Stimulated activated CD4-positive, alpha-beta T cell treated with anti-CD3 and anti-CD28 coated beads, Interleukin-15, amount 100 ng/mL, for 1 hour (primary cell): ENCODE measurements at places on chromosomes 5 and 9.

- no peak for DNase-seq
These were observed 391.1 kb upstream of the GRAMD2B start for GRCh38 chr5:126031989-126032716.

GRCh38 chr9:130666393-130667119, 2.2 kb downstream of the PRDM12 start:
- DNase-seq: no peak

DNA sequence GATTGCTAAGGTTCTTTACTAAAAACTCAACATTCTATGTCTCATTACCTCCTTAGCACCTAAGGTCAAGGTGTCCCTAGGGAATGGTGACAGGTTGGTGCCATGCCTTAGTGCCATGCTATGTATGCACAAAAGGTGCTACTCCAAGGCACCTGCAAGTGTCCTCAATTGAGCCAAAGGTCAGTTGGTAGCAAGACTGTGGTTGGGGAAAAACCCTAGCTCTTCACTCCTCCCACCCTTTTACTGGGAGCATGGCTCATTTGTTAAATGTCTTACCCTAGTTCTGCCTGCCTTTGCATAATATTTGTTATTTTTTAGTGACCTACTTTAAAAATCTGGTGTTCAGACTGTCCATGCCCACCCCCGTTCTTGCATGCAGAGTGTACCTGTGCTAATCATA, 17.0 kb downstream of the ACO1 start:
- DNase-seq: no peak

- no peak for DNase-seq
These were observed 5.7 kb downstream of the TMEM245 start for GRCh38 chr9:109113892-109114609.

- DNase-seq: no peak
These were observed 93.9 kb downstream of the SNX18 start for GRCh38 chr5:54611290-54611951.

DNA sequence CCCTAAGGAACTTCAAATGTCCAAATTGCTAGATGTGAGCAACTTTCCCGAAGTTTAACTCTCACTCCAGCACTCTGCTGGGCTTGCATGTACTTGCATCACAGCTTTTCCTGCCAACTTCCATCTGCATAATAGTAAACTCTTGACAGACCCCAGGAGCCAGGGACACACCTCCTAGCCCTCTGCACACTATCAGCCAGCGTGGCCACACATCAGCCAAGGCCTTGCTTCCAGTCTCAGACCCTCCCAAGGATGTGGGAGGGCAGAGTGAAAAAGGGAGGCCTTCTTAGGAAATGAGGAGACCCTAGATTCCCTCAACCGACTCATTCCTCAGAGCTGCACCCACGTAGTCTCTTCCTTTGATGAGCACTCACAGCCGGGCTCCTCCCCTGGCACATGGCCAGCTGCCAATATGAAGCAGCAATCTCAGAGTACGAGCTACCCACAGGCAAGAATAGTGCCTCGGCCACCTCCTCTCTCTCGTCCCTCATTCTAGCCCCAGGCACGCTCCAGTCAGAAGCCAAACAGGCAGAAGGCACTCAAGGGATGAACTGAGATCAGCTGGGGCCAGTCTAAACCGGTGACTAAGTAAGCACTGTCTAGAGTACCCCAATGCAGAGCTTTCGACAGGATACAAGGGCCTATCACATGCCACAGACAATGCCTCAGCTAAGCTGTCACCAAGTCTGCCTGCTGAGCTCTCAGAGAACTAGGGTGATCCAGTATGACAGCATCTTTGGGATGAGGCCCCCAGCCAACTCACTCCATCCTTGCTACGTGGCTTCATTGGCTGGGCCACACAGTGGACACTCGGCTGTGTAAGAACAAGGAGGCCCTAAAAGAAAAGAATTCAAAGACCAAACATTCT, 2.3 kb downstream of the P4HA2 start:
- no peak for DNase-seq

GRCh38 chr5:64566310-64566916, 60.6 kb downstream of the RGS7BP start:
- DNase-seq: no peak

DNA sequence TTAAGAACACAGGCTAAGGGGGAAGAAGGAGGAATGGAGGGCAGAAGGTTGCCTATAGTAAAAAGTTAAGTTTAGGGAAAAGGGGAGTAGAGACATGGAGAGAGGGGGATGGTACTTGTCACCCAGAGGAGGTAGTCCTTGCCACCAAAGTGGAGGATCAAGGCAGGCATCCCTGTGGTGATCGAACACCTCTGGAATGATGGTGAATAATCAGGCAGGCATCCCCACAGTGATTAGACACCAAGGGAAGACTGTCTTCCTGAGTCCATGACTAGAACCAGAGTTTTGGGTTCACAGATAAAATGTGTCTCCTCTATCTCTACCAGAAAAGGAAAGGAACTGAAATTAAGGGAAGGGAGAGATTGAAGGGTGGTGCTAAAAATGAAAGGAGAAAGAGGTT, 19.2 kb upstream of the HMGCS1 start:
- DNase-seq: no peak

GRCh38 chr5:69414885-69415583, at the start of gene MARVELD2:
TSS of gene MARVELD2 (plus strand) at chr5:69415116. CDS start at chr5:69419386, 4,270 bp downstream.
- DNase-seq: peak; percentile 24

DNA sequence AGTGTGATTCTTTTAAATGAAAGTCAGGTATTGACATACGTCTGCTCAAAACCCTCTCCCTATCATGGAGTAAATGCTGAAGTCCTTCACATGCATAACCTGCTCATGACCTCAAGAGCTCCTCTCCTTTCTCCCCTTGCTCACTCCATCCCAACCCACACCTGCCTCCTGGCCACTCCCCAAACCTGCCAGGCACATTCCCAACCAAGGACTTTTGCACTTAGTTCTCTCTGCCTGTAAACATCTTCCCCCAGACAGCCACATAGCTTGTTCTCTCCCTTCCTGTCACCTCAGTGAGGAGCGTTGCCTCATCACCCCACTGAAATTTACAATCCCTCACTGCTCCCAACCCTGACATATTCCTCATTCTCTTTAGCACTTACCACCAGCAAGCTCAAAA, 8.7 kb downstream of the SETD9 start:
- no peak for DNase-seq

DNA sequence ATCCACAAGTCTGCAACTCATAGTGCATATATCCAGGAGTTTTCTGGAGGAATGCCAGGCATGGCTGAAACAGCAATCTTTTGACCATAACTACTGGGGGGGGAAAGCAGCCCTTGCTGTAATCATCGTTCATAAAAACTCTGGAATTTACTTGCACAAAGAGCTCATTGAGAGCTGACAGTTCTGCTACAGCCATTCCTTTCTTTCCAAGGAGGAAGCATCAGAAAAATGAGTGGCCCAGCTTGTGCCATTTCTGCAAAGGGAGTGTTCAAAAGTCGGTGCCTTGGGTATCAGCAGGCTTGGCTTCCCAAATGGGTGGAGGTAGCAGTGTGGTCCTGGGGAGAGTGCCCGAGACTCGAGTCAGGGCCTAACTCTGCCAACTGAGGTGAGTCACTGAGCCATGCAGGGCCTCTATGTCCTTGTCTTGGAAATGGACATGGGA, 101.5 kb downstream of the GCNT1 start:
- no peak for DNase-seq

DNA sequence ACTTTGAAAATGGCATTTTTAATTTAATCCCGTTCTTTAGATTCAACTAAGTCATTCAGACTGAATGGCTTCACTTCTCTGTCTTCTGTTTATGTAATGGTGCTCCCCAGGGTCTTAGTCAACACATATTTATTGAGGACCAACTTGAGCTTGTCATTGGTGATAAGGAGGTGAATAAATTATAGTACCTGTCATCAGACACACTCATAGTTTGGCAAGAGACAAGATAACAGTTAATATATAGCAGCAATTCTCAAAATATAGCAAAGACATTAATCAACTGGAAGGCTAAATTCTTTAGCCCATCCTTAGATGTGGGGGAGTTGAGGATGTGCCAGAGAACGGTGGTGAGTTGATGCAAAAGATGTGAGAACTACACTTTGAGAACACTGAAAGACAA, 78.4 kb downstream of the MACIR start:
- DNase-seq: no peak

DNA sequence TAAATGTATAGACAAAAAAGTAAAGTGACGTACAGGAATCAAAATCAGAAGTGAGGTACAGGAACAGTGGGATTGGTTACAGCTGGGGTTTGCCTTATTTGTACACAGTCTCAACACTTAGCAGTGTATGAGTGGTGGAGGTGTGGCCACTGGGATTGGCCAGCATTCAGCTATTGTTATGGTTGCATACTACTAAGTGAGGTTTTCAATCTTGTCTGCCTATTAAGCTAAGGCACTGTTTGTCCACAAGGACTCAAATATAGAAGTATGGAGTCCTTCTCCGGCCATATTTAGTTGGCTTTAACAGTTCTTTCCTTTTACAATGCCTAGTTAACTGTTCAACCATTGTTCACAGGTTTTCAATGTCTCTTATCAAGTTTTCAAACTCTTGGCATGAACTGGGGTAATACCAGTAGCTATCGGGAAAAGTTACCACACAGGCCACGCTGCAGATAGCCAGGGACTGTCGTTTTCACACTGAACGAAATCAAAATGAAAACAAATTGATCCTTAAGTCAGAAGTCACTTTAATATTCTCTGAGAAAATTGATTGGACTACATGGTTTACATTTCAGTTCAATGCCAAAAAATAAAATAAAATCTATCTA, 176.0 kb upstream of the FREM1 start:
- no peak for DNase-seq

DNA sequence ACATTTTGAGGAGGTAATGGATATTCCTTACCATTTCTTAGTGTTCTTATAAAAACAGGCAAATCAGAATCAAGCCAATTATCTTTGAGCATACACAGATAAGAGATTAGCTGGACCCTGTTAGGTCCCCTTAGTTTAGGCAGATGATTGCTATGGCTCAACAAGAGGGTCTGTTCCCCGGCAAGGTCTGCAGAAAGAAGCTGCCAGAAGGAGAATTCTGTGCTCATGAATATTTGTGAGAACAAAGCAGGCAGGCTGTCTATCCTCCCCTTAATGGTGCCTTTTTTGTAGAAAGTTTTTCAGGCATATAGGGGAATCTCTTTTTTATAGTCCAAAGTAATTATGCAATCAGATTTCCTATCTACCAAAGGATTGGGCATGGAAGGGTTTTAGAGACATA, 27.5 kb downstream of the CAVIN4 start:
- DNase-seq: no peak

- no peak for DNase-seq
These were observed 3.7 kb downstream of the TLN1 start for GRCh38 chr9:35728041-35728971.
